Activated CD4-positive, alpha-beta T cell treated with anti-CD3 and anti-CD28 coated beads, Interleukin-2, Interleukin-4, amounts not matched to agents 100 ng/mL and 50 ng/mL, durations not matched to agents 16 hours and 8 hours (primary cell): ENCODE measurements at places on chromosomes 2 and 18.

DNA sequence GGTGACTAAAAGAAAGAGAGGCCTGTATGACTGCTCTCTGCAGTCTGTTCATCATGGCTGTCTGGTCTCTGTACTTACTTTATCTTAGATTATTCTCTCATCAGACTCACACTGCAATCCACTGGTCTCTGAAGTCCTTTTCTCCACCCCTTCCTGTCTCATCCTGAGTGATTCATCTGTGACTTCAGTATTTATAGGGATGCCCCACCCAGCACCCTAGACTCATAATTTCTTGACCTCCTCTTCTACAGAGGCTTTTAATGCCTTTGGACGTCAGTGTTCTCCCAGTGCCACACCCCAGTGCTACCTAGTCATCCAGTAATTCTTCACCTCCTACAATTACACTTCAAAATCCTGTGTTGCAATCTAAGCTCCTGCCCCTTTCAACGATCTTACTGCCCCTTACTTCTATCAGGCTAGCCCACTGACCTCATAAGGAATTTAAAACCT is 14.9 kb upstream of the ITPRID2 start:
- DNase-seq, result no peak

DNA sequence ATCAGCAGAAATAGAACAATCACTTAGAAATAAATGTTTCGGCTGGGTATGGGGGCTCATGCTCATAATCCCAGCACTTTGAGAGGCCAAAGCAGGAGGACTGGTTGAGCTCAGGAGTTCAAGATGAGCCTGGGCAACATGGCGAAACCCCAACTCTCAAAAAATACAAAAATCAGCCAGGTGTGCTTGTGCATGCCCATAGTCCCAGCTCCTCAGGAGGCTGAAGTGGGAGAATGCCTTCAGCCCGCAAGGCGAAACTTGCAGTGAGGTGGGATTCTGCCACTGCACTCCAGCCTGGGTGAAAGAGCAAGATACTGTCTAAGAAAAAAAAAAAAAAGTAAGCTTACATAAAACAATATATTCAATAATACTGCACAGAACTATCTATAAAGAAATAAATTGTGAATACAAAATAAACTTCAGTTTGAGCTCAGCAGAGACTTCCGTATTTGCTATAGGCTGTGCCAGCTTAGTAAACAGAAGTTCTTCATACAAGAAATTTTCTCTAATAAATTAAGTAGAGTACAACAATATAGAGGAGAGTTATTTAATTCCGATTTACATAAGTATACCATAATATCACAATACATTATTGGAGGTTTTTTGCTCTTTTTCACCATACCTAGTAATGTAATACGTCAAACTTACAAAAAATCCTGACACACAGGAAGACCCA is 43.6 kb downstream of the SRBD1 start:
- no peak for DNase-seq

GRCh38 chr2:33502025-33502424 is 25.6 kb downstream of the RASGRP3 start:
- DNase-seq, result no peak

DNA sequence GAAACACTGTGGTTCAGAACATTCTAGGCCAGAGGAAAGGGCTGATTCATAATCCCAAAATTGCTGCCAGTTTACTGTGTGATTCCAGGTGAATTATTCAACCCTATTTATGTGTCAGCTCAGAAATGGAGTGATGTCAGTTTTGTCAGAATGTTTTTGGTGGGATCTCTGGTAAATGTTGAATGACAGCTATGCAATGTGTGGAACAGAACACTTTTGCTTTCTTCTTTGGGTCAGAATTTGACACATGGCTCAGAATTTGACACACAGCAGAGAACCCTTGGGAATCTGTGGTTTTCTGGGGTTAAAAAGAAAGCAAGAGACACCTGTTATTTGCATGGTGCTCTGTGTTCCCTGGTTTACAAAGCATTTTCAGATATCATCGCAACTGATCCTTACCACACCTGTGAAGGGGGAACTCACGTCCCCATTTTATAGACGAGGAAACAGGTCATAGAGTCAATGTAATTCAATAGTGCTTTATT is 1.6 kb upstream of the MTA3 start:
- no peak for DNase-seq

GRCh38 chr2:80147690-80148089 is 156.9 kb downstream of the LRRTM1 start:
- no peak for DNase-seq

GRCh38 chr2:215332872-215333595 is 21.2 kb downstream of the ATIC start:
- no peak for DNase-seq

GRCh38 chr2:159614534-159615366 is 1.6 kb downstream of the BAZ2B start:
- no peak for DNase-seq

DNA sequence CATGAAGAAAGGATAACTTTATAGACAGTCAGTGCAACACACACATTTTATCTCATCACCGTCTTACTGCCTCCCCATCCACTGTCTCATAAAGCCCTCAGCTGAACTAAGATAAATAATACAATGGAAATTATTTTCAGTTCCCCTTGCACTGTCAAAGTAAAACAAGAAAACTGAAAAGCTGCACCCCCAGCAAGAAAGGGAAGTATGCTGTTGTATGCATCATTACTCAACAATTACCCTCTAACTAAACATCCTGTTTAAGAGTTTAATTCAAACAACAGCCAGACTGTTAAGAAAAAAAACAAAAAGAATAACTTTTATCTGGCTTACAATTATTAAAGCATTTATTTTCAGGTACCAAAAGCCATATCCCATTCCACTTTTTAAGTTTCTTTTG is 25.0 kb downstream of the MPPE1 start:
- DNase-seq, result no peak

DNA sequence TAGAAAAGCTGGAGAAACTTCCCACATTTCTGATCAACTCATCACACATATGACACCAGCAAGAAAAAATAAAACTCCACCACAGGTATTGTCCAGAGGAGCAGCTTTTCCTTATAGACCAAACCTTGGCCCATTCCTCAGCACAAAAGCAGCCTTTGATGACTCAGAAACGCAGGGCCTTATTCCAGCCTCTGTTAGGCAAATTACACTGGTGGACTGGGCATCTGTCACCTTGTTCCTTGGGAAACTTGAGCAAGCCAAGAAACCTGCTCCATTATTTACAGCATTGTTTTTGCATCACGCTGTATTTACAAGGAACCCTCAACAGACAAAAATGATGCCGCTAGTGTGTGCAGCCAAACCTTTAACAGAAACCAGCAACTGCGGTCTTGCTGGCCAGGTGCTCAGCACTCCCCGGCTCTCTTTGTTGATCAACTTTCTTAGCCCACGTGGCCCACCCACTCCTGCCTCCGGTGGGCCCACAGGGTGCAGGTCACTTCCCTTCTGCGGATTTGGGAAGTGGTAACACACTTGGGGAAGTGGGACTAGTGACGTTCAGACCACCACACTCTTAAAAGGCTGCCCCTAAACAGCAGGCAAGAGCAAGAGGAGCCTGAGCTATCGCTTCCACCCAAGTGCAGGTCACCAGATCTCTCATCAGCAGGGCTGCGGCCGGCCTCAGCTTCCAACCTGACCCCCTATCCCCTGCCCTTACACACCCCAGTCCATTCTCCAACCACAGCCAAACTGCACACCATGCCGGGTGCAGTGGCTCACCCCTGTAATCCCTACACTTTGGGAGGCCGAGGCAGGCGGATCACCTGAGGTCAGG is 1.5 kb downstream of the AP1S3 start:
- DNase-seq, result no peak

DNA sequence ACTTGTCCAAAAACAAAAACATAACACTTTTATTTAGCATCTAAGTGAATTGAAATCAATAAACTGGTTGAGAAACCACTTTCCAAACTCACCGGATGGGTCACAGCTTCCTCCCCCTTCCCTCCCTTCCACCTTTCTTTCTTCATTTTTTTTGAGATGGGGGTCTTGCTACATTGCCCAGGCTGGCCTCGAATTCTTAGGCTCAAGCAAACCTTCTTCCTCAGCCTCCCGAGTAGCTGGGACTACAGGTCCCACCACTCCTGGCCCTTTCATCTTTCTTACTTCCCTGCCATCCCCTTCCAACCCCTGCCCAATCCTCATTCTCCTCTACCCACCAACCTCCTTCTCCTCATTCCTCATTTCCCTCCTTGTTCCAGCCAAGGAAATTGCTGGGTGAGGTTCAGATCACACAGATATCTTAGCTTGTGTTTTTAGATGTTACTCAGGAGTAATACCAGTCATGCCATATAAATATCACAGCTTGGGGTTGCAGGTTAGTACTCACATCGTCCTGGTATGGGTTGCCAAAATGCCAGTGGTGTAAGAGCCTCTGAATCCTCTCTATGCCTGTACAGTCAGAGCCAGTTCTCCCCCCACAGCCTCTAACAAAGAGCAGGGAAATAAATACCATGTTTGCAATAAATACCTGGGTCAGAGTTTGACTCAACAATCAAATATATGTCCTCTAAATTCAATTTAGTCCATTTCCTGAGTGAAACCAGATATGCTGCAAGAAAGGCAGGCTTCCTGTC is 132.7 kb upstream of the NDUFV2 start:
- no peak for DNase-seq

- no peak for DNase-seq
Measured at GRCh38 chr2:217732992-217733391, 269.8 kb downstream of the TNS1 start.

DNA sequence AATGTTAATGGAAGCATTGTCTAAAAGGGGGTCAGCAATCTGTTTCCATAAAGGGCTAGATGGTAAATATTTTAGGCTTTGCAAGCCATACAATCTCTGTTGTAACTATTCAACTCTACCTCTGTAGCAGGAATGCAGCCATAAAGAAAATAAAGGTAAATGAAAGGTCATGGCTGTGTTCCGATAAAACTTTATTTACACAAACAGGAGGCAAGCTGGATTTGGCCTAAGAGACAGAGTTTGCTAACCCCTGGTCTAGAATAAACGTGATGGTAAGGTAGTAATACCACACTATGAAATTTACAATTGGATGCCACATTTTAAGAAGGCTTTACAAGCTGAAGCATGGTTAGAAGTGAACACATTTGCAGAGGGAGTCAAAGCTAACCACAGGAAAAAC is 91.4 kb downstream of the EXOC6B start:
- no peak for DNase-seq
